CD4-positive, alpha-beta memory T cell (primary cell): ENCODE measurements at places on chromosomes 7 and 10. TPM values are rescaled to one million over a fixed set of nuclear protein-coding genes. Genes with fewer than 3 reads are reported as not detected.

DNA sequence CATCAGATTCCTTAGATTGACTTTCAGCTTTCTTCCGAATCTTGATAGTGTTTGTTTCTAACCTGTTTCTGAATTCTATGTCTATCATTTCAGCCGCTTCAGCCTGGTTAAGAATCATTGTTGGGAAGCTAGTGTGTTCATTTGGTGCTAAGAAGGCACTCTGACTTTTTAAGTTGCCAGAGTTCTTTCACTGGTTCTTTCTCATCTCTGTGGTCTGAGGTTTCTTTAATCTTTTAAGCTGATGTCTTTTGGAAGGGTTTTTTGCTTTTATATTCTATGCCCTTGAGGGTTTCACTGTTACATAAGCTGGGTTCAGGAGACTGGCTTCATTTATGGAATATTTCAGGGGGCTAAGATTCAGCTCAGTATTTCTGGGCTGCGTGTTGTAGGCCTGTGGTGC, 104.5 kb upstream of the PRSS58 start:
- H3K27me3 ChIP-seq = no peaks in the 10 kb centered on the region
- H3K4me1 ChIP-seq = peaks cover 21% of the 10 kb centered on the region
- no peak overlapping the region for H3K4me3 ChIP-seq
- DNase-seq = peak; percentile 26
- no peaks in the 10 kb centered on the region for H3K36me3 ChIP-seq

DNA sequence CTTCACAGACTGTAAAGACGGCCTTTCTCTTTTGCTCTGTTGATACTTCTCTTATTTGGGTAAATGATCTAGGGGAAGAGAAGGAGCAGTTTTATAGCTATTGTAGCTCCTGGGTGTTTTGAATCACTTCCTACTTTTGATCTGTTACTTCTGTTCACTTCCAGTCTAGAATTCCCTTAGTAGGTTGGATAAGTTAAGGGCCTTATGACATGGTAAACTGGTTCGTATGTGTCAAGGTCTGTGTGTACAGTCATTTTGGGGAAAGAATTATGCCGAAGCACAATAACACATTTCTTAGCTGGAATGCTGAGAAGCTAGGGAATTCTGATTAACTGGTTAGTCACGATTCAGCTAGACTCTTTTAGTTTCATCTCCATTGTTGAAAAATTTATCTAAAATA, 8.1 kb downstream of the DENND10 start:
- no peaks in the 10 kb centered on the region for H3K4me1 ChIP-seq
- H3K4me3 ChIP-seq = no peak overlapping the region

DNA sequence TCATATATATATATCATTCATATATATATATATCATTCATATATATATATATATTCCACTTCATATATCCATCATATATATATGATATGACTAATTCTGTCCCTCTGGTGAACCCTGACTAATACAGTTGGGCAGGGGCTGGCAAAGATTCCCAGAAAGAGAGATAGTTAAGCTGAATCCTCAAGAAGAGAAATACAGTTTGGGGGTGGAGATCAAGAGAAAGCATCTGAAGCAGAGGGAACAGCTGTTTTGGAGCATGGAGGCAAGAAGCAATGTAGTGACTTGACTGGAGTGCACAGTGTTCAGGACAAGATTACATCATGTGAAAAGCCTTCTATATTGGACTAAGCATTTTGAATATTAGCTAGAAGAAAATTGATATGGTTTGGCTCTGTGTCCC, 540.7 kb downstream of the MAGI2 start:
- H3K27me3 ChIP-seq = no peaks in the 10 kb centered on the region
- no peak overlapping the region for H3K27ac ChIP-seq
- DNase-seq = no peak

DNA sequence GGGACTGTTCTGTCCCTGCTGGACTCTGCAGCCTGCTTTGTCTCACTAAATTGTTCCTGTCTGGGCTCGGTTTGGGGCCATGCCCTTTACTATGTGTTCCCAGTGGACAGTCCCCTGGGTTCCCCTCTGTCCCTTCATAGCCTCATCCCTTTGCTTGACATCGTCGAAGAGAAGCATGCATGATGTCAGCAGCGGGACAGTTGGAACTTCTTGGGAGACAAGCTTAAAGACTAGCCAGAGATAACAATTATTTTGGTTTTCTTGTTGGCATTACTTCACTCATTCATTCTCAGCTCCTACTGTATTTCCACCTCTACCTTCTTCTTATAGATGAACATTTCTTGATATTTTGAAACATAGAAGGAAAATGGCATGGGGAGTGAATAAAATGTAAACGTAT, 2.7 kb downstream of the EPHB6 start:
- no peaks in the 10 kb centered on the region for H3K27me3 ChIP-seq
- H3K36me3 ChIP-seq = no peaks in the 10 kb centered on the region
- no peak overlapping the region for H3K4me3 ChIP-seq

DNA sequence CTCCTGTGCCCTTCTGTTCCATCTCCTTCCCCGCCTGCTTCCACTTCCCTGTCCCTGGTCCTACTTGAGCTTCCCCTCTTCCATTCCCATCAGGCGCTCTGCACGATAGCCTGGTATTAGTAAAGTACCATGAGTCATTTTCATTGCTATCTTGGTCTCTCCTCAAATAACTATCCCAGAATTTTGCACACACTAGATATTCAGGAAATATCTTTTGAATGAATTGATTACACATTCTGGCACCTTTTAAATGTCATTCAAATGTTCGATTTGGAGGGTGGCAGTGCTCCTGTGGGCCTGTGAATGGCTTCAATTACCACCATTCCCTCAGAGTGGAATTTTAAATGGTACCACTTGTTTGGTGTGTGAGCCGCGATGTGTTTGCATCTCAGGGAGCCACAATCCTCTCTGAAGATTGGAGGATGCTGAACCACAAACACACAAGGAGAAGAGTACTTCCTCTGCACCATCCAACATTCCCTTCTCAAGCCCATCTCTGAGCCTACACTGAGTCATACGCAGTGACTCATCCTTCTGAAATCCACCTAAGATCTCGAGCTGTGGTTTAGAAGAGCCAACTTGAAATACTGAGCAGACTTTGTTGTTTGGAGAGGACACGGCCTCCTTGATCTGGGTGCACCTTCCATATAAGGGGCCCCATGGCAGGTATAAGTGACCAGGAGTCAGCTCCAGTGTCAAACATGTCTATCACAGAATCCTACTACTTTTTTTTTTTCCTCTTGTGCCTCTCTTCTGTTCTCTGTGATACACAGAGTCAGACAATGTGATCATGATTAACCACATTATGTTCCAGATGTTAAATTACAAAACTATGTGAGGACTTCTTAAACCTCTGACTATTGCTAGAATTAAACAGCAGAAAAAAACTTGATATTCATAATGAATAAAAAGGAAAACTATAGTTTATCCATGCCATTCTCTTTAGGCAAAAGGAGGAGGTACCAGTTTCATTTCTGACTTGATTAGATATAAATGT, 81.9 kb downstream of the BMPER start:
- no peaks in the 10 kb centered on the region for H3K27me3 ChIP-seq
- H3K4me3 ChIP-seq = no peak overlapping the region
- DNase-seq = no peak
- H3K27ac ChIP-seq = no peak overlapping the region
- H3K36me3 ChIP-seq = no peaks in the 10 kb centered on the region

UCN3 gene
- not detected for total RNA-seq

- no peaks in the 10 kb centered on the region for H3K4me1 ChIP-seq
- no peak for DNase-seq
- H3K36me3 ChIP-seq = no peaks in the 10 kb centered on the region
- no peaks in the 10 kb centered on the region for H3K27me3 ChIP-seq
- H3K4me3 ChIP-seq = no peak overlapping the region
Observed at GRCh38 chr7:132558815-132559214, 17.5 kb downstream of the PLXNA4 start.

- DNase-seq = no peak
- H3K4me3 ChIP-seq = no peak overlapping the region
- no peak overlapping the region for H3K27ac ChIP-seq
Observed at GRCh38 chr10:82068501-82068900, 193.5 kb downstream of the NRG3 start.

HKDC1 gene
- 3.5 TPM for total RNA-seq

ADRA2A gene
- total RNA-seq = not detected

AKR1E2 gene
- 9.2 TPM for total RNA-seq

DNA sequence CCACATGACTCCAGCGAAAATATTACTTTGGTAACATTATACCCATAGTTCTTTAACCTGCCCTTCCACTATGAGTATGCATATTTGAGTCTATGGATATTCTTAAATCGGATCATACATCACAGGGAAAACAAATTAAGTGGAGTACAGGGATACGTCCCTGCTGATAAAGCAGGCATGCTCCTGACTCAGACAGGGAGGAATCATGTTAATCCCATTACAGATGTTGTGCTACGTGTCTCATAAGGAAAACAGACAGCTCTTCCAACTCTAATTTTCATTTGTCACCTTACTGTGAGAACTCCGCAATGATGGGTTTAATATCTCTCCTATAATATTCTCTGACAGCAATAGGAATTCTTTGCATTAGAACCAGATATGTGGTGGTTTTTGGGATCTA, 469.5 kb upstream of the POM121L12 start:
- H3K27me3 ChIP-seq = no peaks in the 10 kb centered on the region
- no peaks in the 10 kb centered on the region for H3K4me1 ChIP-seq
- no peak overlapping the region for H3K4me3 ChIP-seq
- no peak for DNase-seq

DNA sequence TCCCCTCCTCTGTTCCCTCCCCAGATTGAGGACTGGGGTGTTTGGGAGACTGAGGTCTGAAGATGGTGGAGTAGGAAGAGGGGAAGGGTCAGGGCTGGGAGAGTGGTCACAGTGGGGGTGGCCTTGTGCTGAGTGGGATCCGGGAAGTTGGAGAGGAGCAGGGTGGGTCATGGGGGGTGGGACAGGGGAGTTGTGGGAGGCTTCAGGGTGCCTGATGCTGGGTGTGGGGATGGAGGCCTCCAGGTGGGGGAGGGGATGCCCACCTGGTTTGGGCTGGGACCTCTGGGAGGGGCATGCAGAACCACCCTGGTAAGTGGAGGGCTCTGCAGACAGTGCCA, 2.6 kb downstream of the ZNF775 start:
- peaks cover 26% of the 10 kb centered on the region for H3K4me1 ChIP-seq
- H3K4me3 ChIP-seq = no peak overlapping the region
- H3K27me3 ChIP-seq = no peaks in the 10 kb centered on the region
- no peaks in the 10 kb centered on the region for H3K36me3 ChIP-seq
- H3K27ac ChIP-seq = no peak overlapping the region

NKX2-3 gene
- total RNA-seq = not detected

DNA sequence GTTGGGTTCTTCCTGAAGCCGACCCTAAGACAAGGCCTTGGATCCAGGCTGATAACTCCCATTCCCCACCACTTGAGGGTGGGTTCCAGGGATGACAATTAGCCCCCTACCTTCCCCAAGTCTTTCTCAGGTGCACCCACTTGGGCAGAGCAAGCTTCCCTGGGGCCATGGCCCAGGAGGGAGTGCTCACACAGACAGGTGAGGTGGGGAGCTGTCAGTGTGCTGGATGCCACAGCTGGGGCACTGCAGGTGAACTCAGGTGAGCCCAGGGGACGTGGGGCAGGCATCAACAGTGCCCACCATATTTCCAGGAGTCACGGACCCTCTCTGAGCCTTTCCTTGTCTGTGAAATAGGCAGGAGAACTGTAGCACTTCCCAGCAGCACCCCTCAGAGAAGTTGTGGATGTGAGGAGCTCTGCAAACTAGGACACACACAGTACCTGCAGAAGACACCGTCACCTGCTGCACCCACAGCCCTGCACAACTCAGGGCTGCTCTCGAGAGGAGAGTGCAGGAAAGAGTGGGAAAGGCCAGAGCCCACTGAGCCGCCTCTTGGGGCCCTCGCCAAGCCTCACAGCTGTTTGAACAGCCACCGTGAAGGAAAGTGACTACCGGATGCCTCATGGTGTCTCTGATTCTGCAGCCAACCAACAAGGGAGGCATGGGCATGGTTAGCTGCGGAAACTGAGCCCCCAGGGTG, 17.9 kb downstream of the SH3PXD2A start:
- no peak for DNase-seq
- H3K36me3 ChIP-seq = no peaks in the 10 kb centered on the region
- H3K4me3 ChIP-seq = no peak overlapping the region

- H3K36me3 ChIP-seq = no peaks in the 10 kb centered on the region
- no peak for DNase-seq
- H3K4me3 ChIP-seq = peak overlapping the region; percentile 6
- peak overlapping the region; percentile 53 for H3K27ac ChIP-seq
- H3K4me1 ChIP-seq = peaks cover 97% of the 10 kb centered on the region
- H3K27me3 ChIP-seq = no peaks in the 10 kb centered on the region
Observed at GRCh38 chr10:22615819-22616499, 98.4 kb downstream of the PIP4K2A start.

GRCh38 chr7:24723178-24723530, 34.1 kb downstream of the GSDME start:
- DNase-seq = no peak
- no peak overlapping the region for H3K27ac ChIP-seq
- H3K4me3 ChIP-seq = no peak overlapping the region
- H3K36me3 ChIP-seq = no peaks in the 10 kb centered on the region
- H3K4me1 ChIP-seq = peaks cover 2% of the 10 kb centered on the region

CEP55 gene
- 0.30 TPM for total RNA-seq

DNA sequence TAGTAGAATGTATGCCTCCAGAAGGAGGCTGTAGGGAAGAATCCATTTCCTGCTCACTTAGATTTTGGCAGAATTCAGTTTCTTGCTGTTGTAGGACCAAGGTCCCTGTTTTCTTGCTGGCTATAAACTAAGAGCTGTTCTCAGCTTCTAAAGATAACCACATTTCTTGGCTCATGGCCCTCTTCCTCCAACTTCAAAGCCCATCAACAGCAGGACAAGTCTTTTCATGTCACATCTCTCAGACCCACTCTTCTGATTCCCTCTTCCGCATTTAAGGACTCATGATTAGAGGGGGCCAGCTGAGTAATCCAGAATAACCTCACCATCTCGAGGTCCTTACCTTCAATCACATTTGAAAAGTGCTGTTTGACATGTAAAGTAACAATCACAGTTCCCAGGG, 8.2 kb upstream of the LSM8 start:
- no peak overlapping the region for H3K4me3 ChIP-seq
- H3K27me3 ChIP-seq = no peaks in the 10 kb centered on the region
- H3K4me1 ChIP-seq = no peaks in the 10 kb centered on the region
- H3K36me3 ChIP-seq = no peaks in the 10 kb centered on the region

STEAP4 gene
- not detected for total RNA-seq

GRCh38 chr7:32658467-32658869, 163.2 kb downstream of the AVL9 start:
- no peak overlapping the region for H3K27ac ChIP-seq
- no peak for DNase-seq
- H3K4me1 ChIP-seq = no peaks in the 10 kb centered on the region
- H3K27me3 ChIP-seq = no peaks in the 10 kb centered on the region

DNA sequence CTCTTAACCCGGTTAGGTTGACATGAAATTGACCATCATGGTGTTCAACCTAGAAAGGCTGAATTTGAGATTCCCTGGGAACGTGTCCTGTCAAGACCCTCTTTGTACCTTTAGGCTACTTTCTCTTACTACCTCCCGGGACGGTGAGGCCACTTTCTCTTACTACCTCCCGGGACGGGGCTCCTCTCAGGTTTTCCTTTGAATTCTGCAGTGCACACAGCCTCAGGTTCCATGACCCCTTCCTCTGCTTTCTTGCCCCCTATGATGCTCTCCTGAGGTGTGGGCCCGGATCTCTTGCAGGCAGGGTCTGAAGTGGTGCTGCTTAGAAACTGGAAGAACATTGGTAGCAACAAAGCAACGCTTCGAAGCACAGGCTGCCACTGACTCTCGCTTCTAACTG, 155.3 kb downstream of the CAMK1D start:
- H3K27me3 ChIP-seq = no peaks in the 10 kb centered on the region
- no peak overlapping the region for H3K27ac ChIP-seq
- no peak for DNase-seq
- H3K4me1 ChIP-seq = peaks cover 33% of the 10 kb centered on the region
- no peak overlapping the region for H3K4me3 ChIP-seq

- no peak overlapping the region for H3K4me3 ChIP-seq
- H3K27ac ChIP-seq = peak overlapping the region; percentile 76
- H3K36me3 ChIP-seq = peaks cover 17% of the 10 kb centered on the region
Observed at GRCh38 chr10:72335394-72336258, 19.1 kb downstream of the DNAJB12 start.
